ENCODE measurements at places on chromosomes 12 and 14.
A peak's percentile ranks its signal among the peaks of the same experiment; 100 is the strongest.

- no peak for DNase-seq
These were observed 1.0 kb upstream of the SLC38A2 start for GRCh38 chr12:46373301-46374296.

DNA sequence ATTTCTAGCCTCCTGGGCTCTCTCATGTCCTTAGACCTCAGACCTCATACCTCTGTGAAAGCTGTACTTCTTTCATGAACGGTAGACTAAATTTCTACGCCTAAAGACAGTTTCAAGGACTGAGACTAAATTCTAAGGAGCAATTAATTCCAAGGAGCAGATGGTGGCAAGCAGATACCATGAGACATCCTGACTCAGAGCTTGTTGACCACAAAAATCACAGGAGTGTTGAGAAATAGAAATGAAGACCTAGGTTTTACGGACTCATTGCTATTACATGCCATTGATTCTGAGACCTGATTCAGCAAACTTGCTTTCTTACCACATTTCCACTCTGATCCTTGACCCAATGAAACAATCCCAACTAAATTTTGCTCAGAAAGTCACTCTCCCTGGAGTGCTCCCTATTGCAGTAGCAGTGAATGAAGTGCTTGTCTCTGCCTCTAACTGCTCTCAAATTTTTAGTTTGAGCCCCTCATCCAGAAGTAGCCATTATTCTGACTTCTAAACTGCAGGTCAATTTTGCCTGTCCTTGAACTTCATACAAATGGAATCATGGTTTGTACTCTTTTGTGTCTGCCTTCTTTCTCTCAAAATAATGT is 52.0 kb downstream of the PEX5 start:
- DNase-seq: peak; percentile 39

DNA sequence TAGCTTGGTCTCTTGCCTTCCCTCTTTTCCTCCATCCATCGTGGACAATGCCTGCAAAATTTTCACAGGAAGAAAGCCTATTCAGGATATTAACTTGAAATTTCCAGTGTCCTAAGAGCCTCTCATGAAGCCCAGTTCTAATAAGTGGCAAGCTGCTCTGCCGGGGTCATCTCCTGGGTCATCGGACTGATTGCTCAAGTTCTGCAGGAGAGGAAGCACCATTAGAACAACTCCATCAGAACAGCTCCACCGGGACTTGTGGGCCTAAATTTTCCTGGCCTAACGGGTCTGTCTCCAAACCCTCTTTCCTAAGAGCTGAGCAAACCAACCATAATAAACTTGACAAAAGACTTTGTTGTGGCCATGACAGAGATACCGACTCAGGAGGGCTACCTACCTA is 13.9 kb downstream of the ERG28 start:
- DNase-seq: no peak

GRCh38 chr12:2998789-2999264 is 39.6 kb downstream of the TEAD4 start:
- DNase-seq: no peak

GRCh38 chr12:68231229-68231628 is 5.6 kb upstream of the IL26 start:
- no peak for DNase-seq

- DNase-seq: no peak
These were observed 103.4 kb downstream of the EFCAB11 start for GRCh38 chr14:89851106-89851505.

DNA sequence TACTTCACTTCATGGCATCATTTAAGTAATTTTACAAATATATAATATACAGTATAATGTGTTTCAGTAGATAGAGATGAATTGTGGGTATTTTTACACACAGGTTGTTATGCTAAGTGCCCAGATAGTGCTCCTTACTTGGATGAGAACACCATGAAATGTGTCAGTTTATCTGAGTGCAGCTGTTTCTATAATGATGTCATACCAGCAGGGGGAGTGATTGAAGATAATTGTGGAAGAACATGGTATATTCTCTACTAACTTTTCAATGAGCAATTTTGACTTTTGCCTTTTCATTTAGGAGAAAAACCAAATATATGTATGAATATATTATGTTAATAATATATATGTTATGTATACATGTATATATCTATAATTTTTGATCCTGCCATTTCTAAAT is 221.6 kb downstream of the LRRK2 start:
- peak; percentile 1 for DNase-seq
